ENCODE measurements at places on chromosomes 13 and 19.

GRCh38 chr13:54232700-54233099 lies 1204.1 kb downstream of the OLFM4 start:
- no peak for DNase-seq

DNA sequence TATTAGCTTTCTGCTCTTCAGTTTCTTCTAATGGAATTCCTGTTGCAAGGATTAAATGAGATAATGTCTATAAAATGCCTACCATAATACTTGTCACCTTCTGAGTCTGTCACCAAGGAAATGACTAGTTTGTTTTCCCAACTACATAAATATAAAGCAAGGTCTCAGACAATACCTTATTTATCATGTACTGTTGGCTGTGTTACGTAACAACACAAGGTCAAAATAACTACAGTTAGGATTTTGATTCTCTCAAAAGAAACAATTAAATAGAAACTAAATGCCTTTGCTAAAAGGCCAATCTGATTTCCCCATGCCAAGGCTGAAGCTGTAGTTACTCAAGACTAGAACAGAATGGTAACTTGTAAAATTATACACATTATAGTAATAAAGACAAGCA lies 134.5 kb downstream of the PCDH9 start:
- no peak for DNase-seq

- no peak for DNase-seq
Observed at GRCh38 chr19:10499550-10500246, 3.5 kb downstream of the KEAP1 start.

DNA sequence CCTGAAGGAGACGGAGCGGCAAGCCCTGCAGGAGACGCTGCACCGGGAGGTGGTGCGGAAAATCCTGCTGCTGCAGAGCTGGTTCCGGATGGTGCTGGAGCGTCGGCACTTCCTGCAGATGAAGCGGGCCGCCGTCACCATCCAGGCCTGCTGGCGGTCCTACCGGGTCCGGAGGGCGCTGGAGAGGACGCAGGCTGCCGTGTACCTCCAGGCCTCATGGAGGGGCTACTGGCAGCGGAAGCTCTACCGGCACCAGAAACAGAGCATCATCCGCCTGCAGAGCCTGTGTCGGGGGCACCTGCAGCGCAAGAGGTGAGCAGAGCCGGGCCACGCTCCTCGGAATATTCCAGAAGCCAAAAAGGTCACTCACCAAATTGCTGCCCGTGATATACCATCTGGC lies 22.4 kb upstream of the USE1 start:
- no peak for DNase-seq

GRCh38 chr19:34669305-34669704 lies 7.7 kb downstream of the SCGB2B2 start:
- no peak for DNase-seq

- no peak for DNase-seq
Observed at GRCh38 chr13:27004866-27005265, 166.7 kb downstream of the USP12 start.

Measured in activated T-cell treated with anti-CD3 and anti-CD28 coated beads, Interleukin-2, amount 50 U/mL, for 72 hours (primary cell).